ENCODE measurements at places on chromosomes 2 and 18. TPM values are rescaled to one million over a fixed set of nuclear protein-coding genes. Genes with fewer than 3 reads are reported as not detected.

CDKL4 gene
- total RNA-seq, result not detected

ADGRF3 gene
- 0.08 TPM for total RNA-seq

DSG1 gene
- total RNA-seq, result 0.38 TPM

FAM168B gene
- total RNA-seq, result 81.8 TPM

CXCR1 gene
- total RNA-seq, result 0.11 TPM

POTEJ gene
- not detected for total RNA-seq

DIS3L2 gene
- total RNA-seq, result 10.4 TPM

STAT4 gene
- 4.5 TPM for total RNA-seq

AKAIN1 gene
- not detected for total RNA-seq

RAB6D gene
- not detected for total RNA-seq

ARHGAP25 gene
- total RNA-seq, result 20.4 TPM

CHRNG gene
- not detected for total RNA-seq

CREG2 gene
- total RNA-seq, result 0.31 TPM

EDAR gene
- total RNA-seq, result not detected

AQP12A gene
- not detected for total RNA-seq

PRLH gene
- total RNA-seq, result not detected

HADHB gene
- 102 TPM for total RNA-seq

All from hair follicular keratinocyte (primary cell).